ENCODE measurements at places on chromosomes 11 and 22.
A peak's percentile ranks its signal among the peaks of the same experiment; 100 is the strongest.

GRCh38 chr11:124195189-124195734 is 12.1 kb downstream of the OR10D3 start:
- DNase-seq, result peak; percentile 72

DNA sequence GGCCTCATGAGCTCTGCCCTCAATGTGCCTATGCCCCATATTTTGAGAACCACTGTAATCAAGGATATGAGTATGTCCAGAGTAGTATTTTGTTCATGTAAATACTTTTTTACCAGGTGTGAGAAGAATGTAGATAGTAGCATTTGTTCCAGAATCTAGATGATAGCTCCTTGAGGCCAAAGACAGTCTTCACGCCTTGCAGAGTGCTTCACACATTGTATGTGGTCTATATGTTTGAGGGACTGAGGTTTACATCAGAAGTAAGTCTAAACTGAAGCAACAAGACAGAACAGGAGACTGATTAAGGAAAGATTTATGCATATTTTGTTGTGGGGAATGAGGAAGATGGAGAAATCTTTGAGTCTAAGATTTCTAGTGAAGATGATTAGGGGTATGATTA is 12.5 kb downstream of the CEP57 start:
- DNase-seq, result no peak

GRCh38 chr11:10483584-10483983 is 28.5 kb downstream of the AMPD3 start:
- no peak for DNase-seq

DNA sequence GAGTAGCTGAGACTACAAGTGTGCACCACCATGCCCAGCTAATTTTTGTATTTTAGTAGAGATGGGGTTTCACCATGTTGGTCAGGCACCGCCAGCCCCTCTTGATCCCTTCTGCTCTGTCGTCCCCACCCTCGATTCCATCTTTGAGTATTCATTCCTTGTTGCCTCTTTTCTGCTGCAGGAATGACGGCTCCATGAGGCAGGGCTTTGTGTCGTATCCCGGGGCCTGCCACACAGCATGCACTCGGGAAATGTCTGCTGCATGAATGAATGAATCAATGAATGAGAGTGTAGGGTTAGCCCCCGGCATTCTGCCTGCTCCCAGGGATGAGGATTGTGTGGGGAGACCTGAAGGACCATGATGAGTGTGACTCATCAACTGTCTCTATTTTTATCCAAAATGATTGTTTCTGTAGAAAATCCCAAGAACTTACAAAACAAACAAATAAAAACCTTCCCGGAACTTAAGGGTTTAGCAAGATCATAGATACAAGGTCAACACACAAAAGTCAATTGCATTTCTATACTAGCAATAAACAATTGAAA is 54.6 kb upstream of the SLC22A12 start:
- DNase-seq, result peak; percentile 30

DNA sequence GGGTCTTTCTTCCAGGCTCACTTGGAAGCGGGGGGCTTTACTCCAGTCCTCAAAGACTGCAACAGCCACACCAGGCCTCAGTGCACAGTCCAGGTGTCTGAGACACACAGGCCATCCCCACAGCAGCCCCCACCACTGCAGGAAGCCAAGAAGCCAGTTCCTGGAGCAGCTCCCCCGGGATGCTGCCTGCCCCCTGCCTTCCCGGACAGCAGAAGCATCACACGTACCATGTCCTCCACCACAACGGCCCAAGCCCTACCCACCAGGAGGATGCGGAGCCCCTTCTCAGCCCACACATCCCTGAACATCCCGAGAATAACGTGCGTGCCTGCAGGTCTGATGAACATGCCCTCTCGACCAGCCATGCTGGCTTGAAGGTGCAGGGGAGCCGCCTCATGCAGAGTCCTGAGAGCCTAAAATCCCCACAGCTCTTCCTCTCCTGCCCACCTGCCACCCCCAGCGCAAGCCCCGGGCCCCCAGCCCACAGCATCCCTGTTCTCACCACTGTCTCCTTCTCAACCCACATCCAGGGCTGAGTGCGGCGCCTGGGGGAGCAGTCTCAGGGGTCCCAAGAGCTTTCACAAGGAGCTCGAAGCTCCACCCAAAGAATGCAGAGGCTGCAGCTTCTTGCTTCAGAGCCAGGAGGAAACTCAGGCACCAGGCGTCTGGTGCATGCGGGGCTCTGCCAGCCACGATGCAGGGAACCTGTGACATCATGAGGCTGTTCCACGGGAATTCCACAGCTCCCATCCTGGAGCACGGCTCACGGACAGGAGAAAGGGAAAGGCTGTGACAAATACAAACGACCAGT is 209.6 kb downstream of the BRD1 start:
- DNase-seq, result no peak

GRCh38 chr11:96943970-96944369 is 554.2 kb downstream of the JRKL start:
- no peak for DNase-seq

GRCh38 chr11:71311928-71312510 is 59.6 kb upstream of the SHANK2 start:
- DNase-seq, result no peak

DNA sequence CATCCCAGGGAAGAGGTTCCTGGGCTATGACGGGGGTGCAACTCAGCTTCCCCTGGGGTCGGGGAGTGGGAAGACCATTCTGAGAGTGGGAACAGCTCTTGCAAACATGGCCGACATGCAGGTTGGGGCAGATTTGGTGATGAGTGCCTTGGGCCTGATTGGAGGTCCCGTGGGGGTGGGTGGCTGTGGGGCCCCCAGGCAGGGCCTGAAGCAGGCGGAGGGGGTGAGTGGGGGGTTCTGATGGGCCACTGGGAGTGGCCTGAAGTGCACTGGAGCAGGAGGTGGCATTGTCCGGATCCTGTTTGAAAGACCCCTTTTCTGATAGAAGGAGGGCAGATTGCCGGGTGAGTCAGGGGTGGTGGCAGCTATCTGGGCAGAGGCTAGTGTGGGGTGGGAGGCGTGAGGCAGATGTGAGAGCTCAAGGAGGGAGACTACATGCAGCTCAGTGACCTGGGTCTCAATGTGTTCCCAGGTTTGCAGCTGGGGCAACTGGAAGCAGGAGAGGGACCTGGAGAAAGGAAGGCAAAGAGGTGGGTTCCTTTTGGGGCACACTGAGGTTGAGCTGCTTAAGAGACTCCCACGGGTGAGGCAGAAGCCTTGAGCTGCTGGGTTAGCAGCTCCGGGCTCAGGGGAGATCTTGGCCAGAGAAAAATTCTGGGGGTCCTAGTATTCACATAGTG is 15.1 kb downstream of the MYEOV start:
- DNase-seq, result no peak

DNA sequence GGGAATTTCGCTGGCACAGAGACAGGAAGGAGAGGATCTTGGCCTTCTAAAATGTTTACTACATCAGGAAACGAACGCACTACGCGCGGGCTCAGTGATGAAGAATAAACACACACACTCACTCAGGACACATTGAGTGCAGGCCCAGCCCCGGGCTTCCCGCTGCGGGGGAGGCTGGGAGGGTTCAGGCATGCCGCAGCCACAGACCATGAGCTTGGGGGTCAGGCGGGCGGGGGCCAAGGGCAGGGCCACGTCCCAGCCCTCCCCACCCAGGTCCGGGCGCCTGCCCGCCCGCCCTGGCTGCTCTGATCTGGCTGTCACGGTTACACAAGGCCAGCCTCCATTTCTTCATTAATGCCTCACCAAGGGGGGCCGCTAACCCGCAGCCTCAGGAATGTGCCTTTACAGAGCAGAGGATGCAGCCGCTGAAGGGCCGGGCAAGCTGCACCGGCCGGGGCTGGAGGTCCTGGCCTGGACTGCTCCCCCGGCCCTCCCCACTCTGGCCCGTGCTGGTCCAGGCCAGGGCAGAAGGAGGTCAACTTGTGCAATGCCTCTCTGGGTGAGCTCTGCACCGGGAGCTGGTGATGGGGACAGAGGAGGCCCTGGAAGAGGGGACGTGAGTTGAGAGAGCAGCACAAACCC is 41.7 kb downstream of the IGF2 start:
- DNase-seq, result peak; percentile 94

GRCh38 chr11:19895776-19896175 is 183.1 kb downstream of the NAV2 start:
- no peak for DNase-seq

- no peak for DNase-seq
These were observed 650.7 kb downstream of the FAM181B start for GRCh38 chr11:82082976-82083375.

GRCh38 chr11:108069947-108070346 is 51.4 kb upstream of the ACAT1 start:
- peak; percentile 81 for DNase-seq

GRCh38 chr11:120801801-120802689 is 221.9 kb upstream of the TBCEL start:
- peak; percentile 78 for DNase-seq

GRCh38 chr22:31218565-31219262 is 6.6 kb downstream of the LIMK2 start:
- DNase-seq, result no peak

GRCh38 chr22:44372611-44373010 is 59.9 kb upstream of the SHISAL1 start:
- no peak for DNase-seq

DNA sequence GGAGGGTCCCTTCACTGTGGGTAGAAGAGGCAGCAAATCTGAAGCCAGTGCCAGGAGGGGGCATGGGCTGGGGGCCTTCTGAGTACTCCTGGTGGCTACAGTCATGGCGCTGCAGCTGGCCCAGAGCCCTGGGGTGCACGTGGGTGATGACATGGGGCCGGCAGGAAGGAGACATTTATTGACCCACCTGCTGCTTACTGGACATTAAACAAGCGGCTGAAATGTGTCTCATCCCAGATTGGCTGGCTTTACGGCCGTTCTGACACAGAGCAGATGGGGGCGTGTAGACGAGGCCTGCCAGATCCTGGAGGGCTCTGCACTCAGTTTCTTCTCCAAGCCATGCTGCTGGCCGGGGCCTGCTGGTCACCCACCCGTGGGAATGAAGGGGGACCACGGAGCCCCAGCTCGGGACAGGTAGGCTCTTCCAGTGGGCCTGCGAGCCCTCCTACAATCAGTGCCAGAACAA is 906.9 kb downstream of the BRD1 start:
- no peak for DNase-seq

GRCh38 chr22:11629661-11630385 is 3898.2 kb upstream of the OR11H1 start:
- no peak for DNase-seq

- peak; percentile 61 for DNase-seq
These were observed 102.0 kb downstream of the CYP2R1 start for GRCh38 chr11:14789879-14790484.

- no peak for DNase-seq
These were observed 38.4 kb downstream of the DRD2 start for GRCh38 chr11:113436672-113437252.

DNA sequence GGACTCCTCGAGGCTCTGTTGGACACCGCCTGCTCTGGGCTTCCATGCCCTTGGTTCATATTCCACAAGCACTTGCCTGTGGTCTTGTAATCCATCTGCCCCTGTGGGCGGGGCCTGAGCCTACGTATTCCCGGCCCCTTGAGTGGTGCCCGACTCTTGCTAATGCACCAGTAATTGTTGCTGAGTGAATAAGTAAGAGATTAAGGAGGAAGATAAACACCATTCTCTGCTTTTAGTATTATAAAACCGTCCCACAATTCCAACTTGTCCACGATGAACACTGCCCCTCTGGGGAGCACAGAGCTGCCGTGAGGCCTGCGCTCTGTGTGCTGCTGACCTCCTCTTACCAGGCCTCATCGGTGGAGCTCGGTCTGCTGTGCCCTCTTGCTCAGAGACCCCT is 50.3 kb downstream of the MICAL2 start:
- no peak for DNase-seq

GRCh38 chr11:45057938-45058646 is 88.3 kb upstream of the PRDM11 start:
- DNase-seq, result peak; percentile 20

GRCh38 chr11:86108191-86108590 is 39.3 kb upstream of the PICALM start:
- DNase-seq, result no peak

DNA sequence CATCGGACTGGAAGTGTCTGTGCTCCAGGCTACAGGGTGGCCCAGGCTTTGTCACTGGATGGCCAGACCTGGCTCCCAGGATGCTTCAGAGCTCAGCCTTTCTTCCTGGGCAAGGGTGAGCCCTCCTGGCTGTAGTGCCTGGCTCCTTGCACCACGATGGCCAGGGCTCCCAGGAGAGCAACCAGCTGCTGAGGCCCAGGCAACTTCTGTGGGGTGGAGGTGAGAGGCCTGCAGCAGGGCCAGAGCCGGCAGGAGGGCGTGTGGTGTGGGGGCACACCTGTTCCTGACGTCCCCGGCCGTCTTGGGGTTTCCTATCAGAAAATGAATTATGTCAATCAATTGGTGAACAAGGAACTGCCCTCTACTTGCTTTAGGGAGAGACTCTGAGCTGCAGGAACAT is 82.1 kb downstream of the DHCR7 start:
- no peak for DNase-seq

DNA sequence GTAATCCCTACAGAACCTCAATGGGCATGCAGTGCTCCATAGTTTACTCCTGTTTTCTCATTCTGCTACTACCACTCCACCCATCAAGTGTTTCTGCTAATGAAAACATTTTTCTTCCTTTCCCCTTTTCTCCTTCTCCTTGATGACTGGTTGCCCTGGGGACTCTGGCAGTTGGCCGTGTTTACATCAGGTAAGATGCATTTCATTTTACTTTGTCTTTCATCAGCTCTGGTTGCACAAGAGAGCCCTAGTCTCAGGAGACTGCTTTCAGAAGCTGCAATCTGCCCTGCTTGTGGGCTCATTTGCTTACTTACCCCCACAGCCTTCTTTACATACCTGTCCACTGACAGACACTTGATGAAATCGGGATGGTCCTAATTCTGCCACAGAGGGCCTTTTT is 19.6 kb upstream of the LIMK2 start:
- peak; percentile 76 for DNase-seq

DNA sequence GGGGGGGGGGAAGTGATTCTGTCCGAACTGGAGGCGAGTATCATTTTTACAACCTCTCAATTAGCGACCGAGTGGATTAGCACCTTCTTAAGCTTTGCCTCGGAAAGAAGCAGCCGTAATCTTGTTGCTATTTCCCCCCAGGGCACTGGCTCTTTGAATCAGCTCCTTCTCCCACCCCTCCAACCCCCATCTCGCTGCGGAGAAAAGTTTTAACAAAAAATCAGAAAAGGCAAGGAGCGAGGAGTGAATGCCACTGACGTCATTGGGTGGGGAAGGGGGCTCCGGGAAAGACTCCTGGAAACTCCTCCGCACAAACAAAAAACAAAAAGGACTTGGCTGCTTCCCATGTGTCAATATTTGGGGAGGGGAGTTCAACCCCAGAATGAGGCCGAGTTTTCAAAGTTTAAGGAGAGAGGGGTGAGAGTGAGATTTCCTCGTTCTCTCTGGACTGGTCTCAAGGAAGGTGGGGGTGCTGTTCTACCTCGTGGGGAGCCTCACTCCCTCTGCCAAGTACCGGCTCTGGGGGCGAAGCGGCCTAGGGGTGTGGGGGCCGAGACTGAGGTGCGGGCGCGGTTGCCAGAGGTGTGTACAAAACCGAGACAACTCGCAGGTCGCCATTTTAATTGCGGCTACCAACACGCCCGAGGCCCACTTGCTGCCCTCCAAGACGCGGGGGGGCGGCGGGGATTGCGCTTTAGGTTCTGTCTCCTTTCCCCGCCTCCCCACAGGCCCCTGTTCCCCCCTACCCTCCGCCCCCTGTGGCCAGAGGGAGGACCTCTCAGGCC is 2.5 kb upstream of the PAX6 start:
- no peak for DNase-seq

All from adipocyte (in vitro differentiated cells).